Activated CD8-positive, alpha-beta memory T cell treated with anti-CD3 and anti-CD28 coated beads for 48 hours (primary cell): ENCODE measurements at places on chromosomes 6 and 20.

GRCh38 chr20:59560588-59561227, 43.6 kb upstream of the PHACTR3 start:
- no peak for DNase-seq

GRCh38 chr20:19073584-19074218, 138.7 kb upstream of the SLC24A3 start:
- DNase-seq = no peak

- DNase-seq = no peak
These were observed 4.9 kb upstream of the RPL10A start for GRCh38 chr6:35463292-35463691.

GRCh38 chr20:2955257-2955970, 82.1 kb downstream of the PTPRA start:
- no peak for DNase-seq

GRCh38 chr6:35943390-35943789, 22.5 kb upstream of the SRPK1 start:
- no peak for DNase-seq
